ENCODE measurements at places on chromosomes 4 and X.

GRCh38 chr4:80711956-80712355, 318.6 kb upstream of the BMP3 start:
- DNase-seq = no peak

DNA sequence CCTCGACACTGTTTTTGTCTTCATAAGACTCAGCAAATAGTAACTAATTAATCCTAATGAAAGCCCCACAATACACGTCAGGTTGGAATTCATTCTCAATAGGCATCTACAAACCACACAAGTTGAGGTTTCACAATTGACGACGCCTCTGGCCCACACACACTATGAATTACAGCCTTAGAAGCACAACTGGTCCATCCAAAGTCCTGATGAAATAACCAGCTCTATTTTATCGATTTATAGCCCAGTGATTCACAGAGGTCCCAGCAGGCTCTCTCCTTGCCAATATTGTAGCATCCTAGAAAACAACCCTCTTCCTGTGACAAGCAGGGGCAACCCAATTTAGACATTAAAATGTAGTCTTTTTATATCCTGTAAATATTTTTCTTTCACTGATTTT, 112.1 kb downstream of the NR3C2 start:
- no peak for DNase-seq

GRCh38 chr4:8646296-8647093, 53.9 kb downstream of the CPZ start:
- DNase-seq = no peak

GRCh38 chrX:11789809-11790208, 31.8 kb downstream of the MSL3 start:
- DNase-seq = no peak

- no peak for DNase-seq
These were observed 20.2 kb downstream of the PIGG start for GRCh38 chr4:519203-519651.

- DNase-seq = no peak
These were observed 35.8 kb downstream of the GRIA3 start for GRCh38 chrX:123219916-123220315.

DNA sequence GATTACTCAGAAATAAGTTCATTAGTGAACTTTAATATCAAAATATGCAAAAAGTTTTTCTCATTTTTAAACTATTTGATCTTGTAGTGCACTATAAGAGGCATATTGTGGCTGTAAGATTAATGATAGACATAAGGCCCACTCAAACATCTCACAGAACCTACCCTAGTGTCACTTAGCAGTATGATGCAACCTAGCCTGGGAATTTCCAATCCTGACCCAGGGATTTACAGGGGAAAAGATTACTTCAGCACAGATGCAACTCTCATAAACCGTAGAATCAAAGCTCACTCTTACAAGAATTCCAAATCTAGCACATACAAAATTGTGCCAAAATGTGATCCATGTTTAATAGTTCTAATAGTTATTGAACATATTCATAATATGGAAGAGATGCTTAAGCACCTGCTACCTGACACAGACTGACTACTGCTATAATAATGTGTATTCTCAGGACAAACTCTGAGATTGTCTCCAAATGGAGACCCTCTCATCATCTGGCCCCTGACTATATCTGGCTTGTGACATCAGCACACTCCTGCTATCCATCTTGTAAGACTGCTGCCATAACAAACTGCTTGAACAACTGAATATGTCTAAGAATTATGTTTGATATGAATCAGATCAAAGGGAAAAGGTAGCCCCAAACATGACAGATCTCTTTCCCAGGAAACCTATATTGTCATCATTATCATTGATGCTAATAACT, 271.9 kb downstream of the PABPC4L start:
- no peak for DNase-seq

GRCh38 chrX:134338527-134338926, 101.5 kb downstream of the CCDC160 start:
- no peak for DNase-seq

DNA sequence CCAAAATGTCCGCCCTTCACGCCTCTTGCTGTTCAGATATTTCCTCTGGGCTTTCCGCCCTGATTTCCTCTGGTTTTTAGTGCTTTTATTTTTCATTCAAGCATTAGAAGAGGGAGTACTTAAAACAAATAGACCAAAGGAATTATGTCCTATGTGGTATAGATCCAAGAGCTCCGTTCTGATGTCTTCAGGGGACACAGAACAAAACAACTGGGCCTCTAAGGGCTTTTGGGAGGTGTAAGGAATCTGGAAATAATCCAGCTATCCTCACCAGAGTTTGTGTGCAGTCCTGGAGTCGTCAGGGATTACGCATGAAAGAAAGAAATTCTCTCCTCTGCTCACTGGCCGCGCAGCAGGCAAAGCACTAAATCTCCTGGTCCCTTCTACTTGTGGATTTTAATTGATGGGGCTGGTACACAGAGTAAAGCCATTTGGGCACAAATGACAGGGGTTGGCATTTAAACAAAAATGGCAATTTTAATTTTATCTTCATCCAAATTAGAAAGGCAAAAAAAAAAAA, 999.2 kb downstream of the ADGRL3 start:
- no peak for DNase-seq

DNA sequence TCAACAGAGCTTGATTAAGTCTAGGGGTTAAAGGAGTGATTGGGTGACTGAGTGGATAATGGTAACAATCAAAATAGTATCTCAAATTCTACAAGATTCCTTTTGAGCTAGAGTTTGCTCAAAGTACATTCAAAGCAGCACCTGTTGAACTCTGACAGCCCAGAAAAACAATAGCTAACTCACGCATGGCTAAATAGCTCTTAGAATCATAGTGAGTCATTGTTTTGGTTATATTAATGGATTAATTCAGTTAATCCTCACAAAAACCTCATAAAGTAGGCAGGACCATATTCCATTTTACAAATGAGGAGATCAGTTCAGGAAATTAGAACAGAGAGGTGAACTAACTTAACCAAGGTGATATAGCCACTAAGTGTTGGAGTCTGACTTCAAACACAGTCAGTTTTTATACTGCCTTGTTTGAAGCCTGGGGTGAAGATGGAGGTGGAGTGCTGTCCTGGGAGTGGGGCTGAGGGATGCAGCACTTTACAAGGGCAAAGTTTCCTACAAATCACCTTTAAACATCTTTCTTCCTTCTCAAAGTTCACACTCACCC, 35.9 kb upstream of the PPM1K start:
- DNase-seq = no peak

DNA sequence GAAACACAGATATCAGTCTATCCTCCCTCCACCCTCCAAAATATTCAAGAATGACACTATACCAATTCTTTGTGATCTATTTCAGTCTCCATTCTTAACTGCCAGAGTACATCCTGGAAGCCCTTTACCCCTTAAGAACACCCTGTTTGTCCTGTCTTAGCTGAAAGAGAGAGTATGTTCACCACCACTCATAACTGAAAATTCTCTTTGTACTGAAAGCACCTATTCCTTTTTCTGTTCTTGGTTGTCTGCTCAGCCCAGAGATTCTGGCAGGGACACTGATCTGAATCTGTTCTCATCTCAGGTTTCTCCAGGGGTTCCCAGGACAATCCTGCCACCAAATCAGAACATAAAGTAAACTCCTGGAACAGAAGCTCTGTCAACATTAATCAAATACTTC, 25.4 kb upstream of the EREG start:
- DNase-seq = no peak

DNA sequence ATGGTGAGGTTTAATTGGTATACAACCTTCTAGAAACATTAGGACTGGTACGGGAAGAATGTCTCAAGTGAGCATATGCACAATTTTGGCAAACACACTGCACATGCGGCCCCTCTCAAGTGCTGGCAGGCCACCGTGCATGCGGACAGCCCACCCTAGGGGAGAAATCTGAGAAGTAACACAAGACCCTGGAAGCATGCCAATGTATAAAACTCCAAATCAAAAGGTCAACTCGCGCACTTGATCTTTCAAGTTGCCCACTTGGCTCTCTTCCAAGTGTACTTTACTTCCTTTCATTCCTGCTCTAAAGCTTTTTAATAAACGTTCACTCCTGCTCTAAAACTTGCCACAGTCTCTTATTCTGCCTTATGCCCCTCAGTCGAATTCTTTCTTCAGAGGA, 488.3 kb downstream of the CFAP47 start:
- DNase-seq = no peak

DNA sequence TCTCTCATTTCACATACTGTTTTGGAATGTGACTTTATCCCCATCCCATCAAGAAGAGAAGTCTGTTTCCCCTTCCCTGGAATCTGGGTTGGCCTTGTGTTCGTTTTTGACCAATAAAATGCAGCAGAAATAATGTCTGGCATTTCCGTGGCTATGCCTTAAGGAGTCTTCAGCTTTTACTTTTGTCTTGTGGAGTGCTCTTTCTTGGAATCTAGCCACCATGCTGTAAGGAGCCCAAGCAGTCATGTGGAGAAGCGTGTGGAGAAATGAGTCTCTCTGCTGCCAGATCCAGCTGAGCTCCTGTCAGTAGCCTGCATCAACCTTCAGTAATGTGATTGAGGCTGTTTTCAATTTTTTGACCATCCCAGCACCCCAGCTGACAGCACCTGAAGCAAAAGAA, 84.4 kb upstream of the ARMCX2 start:
- no peak for DNase-seq

GRCh38 chr4:163330916-163331628, 1.3 kb downstream of the NPY1R start:
- DNase-seq = no peak

DNA sequence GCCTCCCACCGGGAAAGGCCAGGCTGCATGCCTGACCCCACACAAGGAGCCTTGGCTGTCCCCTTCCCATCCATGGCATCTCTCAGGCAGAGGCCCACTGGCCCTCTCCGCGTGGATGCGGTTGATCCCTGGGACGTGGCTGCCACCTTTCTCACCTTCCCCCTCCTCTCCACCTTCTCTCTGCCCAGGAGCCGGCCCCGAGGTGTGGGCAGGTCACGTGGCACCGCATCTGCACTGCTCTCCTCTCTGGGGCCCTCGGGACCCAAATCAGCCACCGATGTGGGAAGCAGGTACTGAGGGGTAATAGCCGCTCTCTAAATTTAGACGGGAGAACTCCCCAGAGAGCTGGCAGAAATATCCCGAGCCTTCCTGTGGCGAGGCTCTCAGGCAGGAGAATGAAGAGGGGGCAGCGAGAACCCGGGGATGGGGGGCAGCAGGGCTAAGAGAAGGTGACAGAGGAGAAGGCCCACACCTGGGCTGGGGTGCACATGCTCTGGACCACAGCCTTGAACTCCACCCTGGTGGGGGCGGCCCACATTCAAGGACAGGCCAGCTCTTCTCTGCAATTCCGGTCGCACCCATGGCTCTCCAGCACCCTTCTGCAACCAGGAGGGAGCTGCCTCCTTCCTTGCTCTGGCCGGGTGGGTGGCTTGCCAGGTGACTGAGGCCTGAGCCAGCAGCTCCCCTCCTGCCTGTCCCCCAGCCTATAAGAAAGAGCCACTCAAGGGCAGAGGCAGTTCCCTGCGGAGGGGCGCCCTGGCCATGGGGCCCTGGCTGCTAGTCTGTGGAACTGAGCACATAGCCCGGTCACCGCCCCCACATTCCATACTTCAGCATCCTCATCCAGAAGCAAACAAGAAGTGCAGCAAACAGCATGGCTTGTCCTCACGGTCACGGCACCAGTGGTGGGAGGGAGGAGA, 9.6 kb upstream of the DUSP9 start:
- DNase-seq = no peak

DNA sequence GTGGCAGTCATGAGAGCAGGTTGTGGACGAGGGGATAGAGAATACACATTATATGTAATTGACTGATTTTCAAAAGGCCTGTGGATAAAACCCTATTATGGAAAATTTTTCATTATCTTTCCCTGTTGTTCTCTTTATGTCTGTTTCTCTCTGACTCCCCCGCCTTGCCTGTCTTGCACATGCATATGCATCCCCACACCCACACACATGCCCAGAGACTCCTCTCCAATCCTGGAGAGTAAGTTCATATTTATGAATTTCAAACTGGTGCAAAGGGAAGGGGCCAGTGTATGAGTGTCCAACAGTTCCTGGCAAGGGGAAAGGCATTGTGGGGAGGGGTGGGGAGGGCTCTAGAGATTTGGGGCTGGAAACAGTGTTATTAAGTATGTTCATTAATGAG, 60.8 kb upstream of the ARHGAP36 start:
- DNase-seq = no peak

- DNase-seq = no peak
These were observed 1153.4 kb downstream of the FAT4 start for GRCh38 chr4:126468144-126468543.

- DNase-seq = peak; percentile 49
These were observed 252.3 kb downstream of the ARHGAP10 start for GRCh38 chr4:147984065-147984777.

- DNase-seq = no peak
These were observed 1.6 kb upstream of the CHIC2 start for GRCh38 chr4:54066088-54066415.

DNA sequence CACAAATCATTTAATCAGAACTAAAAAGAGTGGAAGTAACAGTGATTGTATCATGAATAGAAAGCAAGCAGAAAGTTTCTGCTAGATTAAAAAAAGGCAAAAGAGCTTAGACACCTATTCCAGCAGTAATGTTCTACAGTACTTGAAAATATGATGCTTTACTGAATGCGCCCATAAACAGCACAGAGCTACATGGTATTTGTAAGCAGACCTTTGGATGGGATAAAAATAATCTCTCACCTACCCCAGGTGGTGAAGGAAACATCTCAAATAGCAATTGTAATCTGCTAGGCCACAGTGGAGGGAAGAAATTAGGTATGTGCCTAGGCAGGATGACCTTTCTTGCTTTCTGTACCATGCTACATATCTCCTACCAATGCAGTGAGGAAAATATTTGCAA, 280.9 kb upstream of the PRKX start:
- DNase-seq = no peak

GRCh38 chr4:36761607-36762006, 480.2 kb downstream of the DTHD1 start:
- no peak for DNase-seq

DNA sequence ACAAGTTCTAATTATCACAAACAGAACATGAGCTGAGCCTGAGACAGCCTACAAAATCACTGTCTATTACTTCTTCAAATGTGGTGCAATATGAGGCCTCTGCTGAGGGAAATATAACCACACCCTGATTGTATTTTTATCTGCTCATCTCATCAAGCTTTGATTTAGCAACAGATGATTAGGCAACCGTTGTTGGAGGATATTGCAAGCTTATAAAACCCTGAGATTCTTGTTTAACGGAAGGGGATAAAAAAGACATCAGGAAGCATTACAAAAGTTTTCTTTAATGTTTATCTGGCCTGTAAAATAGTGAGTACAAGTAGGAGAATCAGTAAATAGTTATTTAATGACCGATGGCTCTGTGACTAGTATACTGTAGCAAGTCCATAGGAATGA, 108.5 kb downstream of the ZNF330 start:
- no peak for DNase-seq

GRCh38 chr4:3784454-3785291, 18.5 kb downstream of the ADRA2C start:
- DNase-seq = no peak

GRCh38 chrX:27915617-27916016, 65.6 kb downstream of the DCAF8L1 start:
- DNase-seq = peak; percentile 58
